ENCODE measurements at places on chromosomes 4 and X.

- no peak for DNase-seq
These were observed 13.7 kb upstream of the CLTRN start for GRCh38 chrX:15678339-15678738.

- DNase-seq, result peak; percentile 53
These were observed 40.0 kb downstream of the TXK start for GRCh38 chr4:48093991-48094416.

- no peak for DNase-seq
These were observed 510.9 kb downstream of the ANKRD50 start for GRCh38 chr4:124201636-124202035.

DNA sequence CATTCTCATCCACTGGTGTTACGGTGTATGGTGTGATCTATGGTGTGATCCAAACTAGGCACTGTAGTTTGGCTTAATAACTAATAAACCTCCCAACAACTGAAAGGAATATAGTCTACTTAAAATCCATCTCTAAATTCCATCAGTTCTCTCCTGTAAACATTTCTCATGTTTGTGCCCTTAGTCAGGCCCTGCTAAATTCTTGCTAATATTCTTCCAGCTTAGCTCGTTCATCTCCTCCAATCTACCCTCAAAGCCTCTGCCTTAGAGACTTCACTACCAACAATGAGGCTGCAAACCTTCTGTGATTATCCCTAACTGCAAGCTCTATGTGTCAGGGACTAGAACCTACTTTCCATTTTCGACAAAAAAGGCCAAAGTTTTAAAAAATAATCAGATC lies 28.1 kb downstream of the ZAR1 start:
- DNase-seq, result no peak

DNA sequence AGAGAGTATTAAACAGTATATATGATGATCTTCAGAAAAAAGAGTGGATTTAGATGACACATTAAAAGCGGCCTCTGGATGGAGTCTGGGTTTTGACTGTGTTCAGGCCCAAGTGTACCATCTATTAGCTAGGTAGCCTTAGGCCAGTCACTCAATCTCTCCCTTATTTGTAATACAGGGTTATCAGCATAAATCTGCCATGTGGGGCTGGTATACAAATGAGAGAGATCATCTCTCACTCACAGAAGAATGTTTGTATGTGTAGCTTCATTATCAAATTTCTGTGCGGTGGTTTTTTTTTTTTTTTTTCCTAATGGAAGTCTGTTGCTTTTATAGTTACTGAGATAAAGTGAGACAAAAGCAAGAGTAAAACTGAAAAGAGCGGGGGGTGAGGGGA lies 12.7 kb downstream of the SLC2A9 start:
- no peak for DNase-seq

DNA sequence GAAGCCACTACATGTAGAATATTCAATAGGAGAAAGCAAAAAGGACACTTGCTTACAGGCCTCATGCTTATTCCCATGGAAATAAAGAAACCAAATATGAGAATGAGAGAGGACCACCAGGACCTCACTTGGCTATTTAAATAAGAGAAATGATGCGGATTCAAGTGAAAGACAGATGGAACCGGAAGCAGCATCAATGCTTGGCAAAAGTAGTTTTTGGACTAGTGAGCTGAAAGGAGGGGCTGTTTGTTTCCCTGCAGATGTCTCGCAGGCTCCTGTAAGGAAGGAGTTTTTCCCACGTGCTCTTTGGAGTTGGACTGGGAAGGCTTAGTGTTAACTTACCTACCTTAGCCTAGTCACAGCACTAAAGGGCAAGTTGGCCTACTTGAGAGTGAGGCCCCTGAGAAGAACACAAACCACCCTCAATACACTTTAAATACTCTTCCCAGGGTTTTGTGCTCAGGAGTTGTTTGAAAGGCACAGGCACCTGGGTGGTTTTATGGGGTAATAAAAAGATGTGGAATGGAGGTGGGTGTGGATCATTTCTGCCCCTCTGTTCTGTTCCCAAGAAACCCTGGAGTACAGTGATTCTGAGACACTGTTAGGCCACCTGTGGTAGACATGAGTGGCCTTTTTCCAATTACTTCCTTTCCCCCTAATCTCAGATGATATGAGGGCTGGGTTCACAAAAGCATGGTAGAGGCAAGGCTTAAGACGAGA lies 113.3 kb upstream of the C1GALT1C1 start:
- DNase-seq, result no peak

DNA sequence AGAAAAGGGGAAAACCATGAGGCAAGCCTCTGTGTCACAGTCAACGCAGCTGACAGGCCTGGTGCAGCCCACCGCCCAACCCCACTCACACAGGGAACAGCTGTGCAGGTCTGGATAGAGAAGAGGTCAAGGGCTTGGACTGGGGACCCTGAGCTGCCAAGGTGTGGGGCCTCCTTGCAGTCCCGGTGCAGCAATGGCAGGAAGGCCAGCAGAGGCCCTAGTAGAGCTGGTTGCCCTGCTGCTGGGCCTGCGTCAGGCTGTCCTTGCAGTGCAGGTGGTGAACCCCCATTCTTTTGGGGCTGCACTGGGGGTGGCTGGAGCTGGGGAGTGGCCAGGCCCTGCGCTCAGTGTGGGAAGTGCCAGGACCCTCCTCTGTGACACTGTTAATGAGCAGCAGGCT lies 482.0 kb downstream of the SMARCA1 start:
- no peak for DNase-seq

GRCh38 chrX:31024866-31025265 lies 47.0 kb downstream of the FTHL17 start:
- DNase-seq, result no peak

DNA sequence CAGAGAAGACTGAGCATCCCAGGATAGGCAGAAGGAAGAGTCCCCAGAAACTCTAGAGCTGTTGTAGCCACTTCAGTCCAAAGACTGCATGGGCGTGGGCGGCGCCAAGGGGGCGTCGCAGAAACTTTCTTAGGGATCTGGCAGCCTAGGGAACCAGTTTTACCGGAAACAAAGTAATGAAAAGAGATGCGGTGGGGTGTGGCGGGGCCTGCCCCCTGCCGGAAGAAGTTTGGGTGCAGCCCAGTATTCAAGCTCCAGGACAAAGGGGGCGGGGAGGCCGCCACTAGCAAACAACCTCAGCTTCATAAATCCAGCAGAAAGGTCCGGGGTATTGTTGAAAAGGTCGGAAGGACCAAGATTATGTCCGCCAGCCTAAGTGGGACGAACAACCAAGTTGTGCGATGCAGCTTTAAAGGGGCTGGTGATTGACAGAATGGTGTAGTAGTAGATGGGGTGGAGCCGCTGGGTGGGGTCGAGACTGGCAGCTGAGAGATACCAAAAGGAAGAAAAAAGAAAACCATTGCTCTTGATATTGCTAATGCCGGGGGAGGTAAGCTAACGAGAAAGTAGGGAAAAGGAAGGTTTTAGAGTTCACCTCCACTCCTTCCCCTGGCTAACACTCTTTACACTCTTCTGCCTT lies 190.5 kb downstream of the RRAGB start:
- peak; percentile 35 for DNase-seq

- no peak for DNase-seq
These were observed 11.1 kb downstream of the GASK1B start for GRCh38 chr4:158161551-158162354.

DNA sequence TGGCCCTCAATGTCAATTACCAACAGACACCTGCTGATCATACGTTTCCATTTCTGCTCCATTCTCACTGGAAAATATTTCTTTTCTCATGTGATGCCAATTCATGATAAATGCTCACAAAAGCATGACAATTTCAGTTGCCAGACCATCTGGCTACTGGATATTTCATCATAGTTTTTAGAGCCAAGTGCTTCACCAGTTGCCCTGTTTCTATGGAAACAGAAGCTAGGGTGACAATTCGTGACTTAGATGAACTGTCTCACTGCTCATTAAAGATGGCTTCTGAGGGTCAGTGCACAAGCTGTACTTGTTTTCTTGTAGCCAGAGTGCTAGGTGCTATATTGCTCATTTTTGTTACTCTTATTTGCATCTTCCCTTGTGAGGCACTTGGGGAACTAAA lies 184.9 kb downstream of the COMMD8 start:
- DNase-seq, result no peak

- DNase-seq, result no peak
These were observed 66.8 kb downstream of the AFF2 start for GRCh38 chrX:148567229-148567628.

Measured in stimulated activated CD4-positive, alpha-beta T cell treated with anti-CD3 and anti-CD28 coated beads, Interleukin-2, amount 100 ng/mL, for 24 hours (primary cell).